ENCODE measurements at places on chromosomes 5 and 9.

- DNase-seq: no peak
Observed at GRCh38 chr9:71680189-71680980, 87.9 kb downstream of the CEMIP2 start.

DNA sequence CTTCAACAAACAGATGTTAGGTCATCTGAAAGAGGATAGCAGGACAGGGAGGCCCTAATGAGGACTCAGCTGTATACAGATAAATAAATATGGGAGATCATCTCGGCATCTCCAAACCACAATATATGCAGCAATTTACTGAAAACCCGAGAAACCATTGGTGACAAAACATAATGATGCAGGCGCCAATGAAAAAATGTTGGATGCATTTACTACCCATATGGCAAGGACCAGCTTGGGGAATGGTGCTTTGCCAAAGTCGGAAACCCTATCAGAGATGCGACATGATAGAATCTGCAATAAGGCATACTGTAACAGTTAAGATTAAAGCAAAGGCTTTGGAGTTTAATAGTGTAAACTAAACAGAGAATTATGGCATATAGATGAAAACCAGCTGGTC, 92.0 kb downstream of the SNCAIP start:
- DNase-seq: no peak

- no peak for DNase-seq
Observed at GRCh38 chr9:120714846-120715388, 647 bp upstream of the MEGF9 start.

GRCh38 chr5:112532654-112533360, 113.7 kb upstream of the EPB41L4A start:
- no peak for DNase-seq

DNA sequence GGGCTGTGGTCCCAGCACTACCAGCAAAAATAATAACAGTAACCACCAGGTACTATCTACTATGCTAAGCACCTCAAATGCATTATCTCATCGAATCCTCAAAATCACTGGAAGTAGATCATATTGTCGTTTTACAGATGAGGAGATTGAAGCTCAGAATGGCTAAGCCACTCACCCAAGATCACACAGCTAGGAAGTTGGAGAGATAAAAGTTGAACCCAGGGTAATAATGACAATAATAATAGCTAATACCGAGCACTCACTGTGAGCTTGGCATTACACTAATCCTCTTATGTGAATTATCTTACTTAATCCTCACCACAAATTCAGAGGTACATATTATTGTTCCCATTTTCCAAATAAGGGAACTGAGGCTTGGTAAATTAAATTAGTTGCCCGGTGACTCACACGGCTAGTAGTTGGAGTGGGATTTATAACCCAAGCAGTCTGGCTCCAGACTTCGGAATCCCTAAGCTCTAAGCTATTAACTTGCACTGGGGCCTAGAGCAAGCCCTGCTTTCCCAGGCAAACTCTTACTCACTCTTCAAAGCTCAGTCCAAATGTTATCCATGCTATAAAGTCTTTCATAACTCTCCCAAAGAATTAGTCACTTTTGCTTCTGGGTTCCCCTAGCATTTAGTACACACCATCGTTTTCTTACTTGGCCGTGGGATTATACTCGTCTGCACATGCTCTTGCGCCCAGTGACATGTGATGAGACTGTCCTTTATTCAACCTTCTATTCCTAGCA, 3.8 kb downstream of the ARSI start:
- no peak for DNase-seq

DNA sequence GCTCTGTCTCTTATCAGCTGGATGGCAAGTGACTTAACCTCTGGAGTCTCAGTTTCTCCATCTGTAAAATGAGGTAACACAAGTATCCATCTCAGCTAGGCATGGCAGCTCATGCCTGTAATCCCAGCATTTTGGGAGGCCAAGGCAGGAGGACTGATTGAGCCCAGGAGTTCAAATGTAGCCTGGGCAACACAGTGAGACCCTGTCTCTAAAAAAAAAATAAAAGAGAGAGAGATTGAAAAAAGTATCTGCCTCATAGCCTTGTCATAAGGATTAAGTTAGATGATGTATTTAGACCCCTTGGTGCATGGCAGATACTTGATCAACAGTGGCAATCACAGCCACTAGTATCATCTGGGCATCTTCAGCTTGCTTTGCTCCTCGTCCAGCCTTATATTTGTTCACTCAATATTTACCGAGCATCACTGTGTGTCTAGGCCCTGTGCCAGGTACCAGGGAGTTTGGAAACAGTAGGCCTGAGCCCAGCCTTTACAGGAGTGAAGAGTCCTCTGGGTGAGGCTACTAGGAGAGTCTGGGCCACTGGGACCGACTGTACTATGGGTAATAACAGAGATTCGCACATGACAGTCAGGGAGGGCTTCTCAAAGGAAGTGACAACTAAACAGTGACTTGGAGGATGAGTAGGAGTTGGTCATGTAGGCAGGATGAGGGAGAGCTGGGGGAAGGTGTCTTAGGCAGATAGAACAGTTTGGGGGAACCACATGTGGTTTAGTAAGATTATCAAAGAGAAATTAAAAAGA, 34.2 kb downstream of the CORO2A start:
- DNase-seq: peak; percentile 53

DNA sequence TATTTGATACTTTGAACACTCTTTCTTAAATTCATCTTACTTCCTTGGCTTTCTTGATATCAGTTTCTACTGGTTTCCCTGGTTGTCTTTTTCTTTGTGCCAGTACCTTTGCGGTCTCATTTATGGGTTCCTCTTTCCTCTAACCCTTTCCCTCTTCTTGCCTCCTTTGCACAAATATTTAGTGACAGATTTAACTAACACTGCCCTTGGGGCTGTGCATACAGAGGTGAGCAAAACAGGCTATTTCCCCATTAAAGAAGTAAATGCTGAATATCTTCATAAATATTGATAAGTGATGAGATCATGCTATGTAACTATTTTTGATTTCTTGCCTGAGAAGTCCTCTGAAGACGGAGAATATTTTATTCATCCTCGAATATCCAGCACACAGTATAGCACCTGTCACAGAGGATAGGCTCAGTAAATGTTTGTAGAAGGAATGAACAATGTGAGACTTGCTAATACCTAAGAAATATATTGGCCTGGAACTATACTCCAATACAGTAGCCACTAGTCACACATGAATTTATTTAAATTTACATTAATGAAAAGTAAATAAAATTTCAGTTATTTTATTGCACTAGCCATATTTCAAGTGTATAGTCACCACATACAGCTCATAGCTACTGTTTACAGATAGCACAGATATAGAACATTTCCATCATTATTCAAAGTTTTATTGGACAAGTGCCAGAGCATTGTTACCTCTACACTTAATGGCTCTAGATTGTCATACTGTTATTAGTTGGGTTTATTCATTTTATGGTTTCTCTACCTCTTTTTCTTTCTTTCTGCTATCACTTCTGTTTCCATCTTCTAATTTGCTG, 90.4 kb downstream of the RIC1 start:
- no peak for DNase-seq

DNA sequence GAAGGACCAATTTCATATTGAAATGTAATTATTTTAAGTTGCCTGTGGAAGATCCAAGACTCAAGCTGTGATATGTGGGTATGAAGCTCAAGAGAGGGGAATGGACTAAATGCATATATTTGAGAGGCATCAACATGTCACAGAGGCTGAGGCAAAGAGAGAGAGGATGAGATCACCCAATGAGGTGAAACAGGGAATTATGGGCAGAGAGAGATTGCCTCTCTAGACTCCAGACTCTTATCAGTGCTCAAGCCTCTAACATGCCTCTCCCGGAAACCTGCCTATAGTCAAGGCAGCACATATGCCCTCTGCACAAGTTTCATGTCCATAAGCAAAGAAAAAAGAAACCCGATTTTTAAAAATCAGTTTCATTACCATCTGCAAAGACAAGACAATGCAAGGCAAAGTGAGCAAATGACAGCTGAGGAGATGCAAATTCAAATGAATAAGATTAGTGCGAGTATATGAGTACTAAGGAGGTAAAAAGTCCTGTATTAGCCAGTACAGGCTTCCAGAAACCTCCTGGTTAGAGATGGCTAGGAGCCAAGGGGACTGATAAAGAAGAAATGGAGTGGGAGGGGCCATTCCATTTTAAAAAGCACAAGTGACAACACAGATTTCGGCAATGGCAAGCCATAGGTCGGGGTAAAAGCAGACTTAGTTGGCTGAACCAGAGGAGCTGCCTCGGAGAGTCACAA, 9.4 kb downstream of the APTX start:
- DNase-seq: no peak

GRCh38 chr9:116466271-116467235, 220.6 kb upstream of the TRIM32 start:
- no peak for DNase-seq
